Uterus (tissue), 4 donors: ENCODE measurements at places on chromosomes 1 and 21.

DNA sequence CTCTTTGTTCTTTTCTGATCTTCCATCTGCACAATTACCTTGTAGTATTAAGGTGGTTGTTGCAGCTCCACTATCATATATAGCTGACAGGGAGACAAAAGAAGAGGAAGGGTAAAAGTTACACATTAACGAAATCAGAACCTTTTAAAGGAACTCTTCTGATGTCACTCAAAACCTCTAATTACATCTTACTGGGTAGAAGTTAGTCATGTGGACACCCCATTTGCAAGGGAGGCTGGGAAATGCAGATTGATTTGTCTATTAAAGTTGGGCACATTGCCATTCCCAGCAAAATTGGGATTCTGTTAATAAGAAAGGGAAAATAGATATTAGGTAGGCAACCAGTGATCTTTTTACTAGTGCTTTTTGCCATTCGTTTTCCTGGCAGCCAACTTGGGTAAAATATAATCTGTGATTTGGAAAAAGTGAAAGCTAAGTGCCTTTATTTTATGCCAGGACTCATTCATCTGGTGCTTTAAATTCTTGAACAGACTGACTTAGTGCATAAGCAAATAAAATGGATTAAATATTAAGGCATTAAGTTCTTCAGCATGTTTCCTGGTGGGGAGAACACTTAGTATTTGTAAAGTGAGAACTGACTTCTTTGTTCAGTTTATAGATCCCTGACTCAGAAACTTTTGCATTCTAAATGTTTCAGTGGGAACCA, 71.3 kb downstream of the DNM3 start:
- no peak for DNase-seq

DNA sequence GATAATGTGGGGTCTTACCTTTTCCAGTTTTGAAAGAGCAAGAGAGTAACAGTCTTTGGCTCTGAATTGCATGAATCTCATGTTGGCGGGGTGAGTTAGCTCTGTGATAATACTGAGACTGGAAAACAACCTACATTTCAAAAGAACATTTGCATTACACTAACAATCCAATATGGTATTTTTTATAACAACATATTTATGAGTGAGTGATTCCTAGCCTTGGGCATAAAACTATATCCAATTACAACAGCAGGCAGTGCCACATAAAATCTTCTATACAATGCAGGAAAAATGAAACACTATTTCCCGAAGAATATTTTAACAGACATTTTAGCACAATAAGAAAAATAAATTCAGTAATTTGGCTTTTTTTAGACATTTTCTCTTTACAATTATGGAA, 303.0 kb downstream of the KCNT2 start:
- no peak for DNase-seq

DNA sequence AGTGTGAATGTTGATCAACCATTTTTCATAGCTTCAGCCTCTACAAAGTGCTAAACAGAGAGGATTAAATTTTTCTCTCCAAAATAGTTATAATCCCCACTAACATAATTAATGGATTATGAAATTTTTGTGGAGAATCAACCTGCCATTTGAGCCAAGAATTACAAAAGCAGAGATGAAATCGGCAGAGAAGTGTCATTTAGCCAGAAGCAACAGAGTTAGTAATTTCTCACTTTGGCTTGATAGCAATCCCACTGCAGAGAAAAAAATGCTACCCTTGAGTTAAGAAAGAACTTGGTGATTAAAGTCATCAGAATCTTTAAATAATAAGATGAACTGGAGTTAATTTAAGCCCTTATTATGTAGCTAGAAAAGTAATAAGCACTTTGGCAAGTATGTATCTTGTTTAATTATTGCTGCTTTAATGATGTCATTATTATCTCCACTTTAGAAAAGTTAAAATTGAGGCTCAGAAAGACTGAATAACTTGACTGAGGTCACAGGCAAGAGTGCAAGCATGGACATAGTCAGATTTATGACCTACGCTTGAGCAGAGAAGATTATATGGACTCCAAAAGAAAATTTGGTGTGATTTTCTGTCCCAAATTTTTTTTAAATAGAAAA, 37.3 kb downstream of the RGS4 start:
- DNase-seq: no peak

GRCh38 chr1:28147264-28148094, 29.0 kb downstream of the PTAFR start:
- DNase-seq: no peak

DNA sequence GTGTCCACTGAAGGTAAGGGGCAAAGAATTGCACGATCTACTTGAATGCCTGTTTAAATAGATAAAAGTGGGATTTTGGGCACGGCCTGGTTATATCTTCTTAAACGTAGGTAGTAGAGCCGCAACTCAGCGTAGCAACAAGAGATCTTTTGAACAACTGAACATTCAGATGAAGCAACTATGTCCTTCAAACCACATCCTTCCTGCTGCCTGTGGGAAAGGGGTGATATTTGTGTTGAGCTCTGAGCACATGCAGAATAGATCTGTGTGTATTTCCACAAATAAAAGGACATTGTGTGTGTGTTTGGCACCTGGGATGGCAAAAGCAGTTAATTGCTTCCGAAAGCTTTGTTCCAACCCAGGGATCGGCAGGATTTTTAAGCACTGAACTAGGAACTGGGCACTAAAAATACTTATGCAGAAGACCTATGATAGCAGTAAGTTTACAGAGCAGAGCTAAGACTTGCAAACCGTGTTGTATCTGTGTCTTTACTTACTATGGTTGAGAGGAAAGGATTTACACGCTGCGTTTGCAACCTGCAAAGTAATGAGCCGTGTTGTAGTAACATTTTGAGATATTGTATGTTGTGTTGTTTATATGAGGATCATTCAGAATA, 333.4 kb downstream of the CHRM3 start:
- DNase-seq: no peak

GRCh38 chr1:225695578-225696337, 42.8 kb upstream of the ENAH start:
- DNase-seq: no peak
